Posterior vena cava (tissue), 2 donors: ENCODE measurements at places on chromosomes 2 and 18. TPM values are rescaled to one million over a fixed set of nuclear protein-coding genes. Genes with fewer than 3 reads are reported as not detected.

DAPL1 gene
- total RNA-seq, result not detected

MTLN gene
- total RNA-seq, result 58.5 TPM

SPHKAP gene
- not detected for total RNA-seq

SLC23A3 gene
- 2.1 TPM for total RNA-seq

CENPO gene
- 3.9 TPM for total RNA-seq

NAT8 gene
- not detected for total RNA-seq

STARD7 gene
- total RNA-seq, result 68.0 TPM

FAP gene
- total RNA-seq, result 54.8 TPM

SF3B6 gene
- 59.3 TPM for total RNA-seq

ILKAP gene
- total RNA-seq, result 32.2 TPM

NR4A2 gene
- total RNA-seq, result 15.5 TPM

HOXD1 gene
- 0.46 TPM for total RNA-seq

C2orf66 gene
- not detected for total RNA-seq

PSMA8 gene
- total RNA-seq, result not detected

TUBA3D gene
- total RNA-seq, result not detected

NPHP1 gene
- 7.9 TPM for total RNA-seq

ABCA12 gene
- total RNA-seq, result not detected
